NCI-H510A treated with DMSO at 0.1 percent for 48 hours (cell line): ENCODE measurements at places on chromosomes 1 and 21.
A peak's percentile ranks its signal among the peaks of the same experiment; 100 is the strongest.

DNA sequence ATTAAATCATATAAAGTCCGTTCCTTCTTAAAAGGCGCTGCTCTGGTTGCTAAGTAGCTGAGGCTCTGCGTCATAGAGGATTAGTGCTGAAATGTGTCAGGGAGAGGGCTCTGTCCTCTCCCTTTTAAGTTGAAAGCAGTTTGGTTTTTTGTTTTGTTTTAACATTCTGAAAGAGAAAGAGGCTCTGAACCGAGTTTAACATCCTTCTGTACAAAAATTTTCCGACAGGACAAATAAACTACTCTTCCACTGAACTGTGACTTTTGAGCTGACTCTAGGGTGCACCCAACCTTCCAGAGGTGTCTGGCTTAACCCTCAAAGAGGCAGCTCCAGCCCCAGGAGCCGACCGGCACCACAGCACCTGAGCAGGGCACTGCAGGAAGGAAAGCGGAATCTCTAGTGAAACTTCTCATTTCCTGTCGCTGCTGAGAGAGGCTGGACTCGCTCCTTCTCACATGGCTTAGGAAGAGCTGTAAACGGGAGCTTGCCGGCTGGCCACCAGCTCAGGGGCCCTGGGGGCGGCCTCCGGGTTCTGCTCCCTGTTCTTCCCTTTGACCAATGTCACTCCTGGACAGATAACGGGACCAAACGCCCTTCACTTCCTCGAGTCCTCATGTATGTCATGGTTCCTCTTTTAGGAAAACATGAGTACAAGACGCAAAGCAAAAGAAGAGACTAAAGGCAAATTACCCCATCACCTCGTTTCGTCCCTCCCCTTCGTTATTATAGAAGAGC lies 1.2 kb downstream of the VAV3 start:
- DNase-seq, result peak; percentile 37

DNA sequence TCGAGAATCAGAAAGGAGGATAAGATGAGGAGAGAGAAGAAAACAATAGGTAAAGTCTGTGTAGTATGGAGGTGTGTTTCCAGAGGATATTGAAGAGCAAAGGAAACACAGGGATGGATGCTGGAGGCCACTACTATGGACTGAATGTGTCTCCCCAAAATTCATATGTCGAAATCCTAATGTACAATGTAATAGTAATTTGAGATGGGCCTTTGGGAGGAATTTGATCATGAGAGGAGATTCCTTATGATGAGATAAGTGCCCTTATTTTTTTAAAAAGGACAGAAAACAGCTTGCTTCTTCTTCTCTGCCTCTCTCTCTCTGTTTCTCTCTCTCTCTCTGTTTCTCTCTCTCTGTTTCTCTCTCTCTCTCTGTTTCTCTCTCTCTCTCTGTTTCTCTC lies 602.2 kb upstream of the ADAMTS5 start:
- DNase-seq, result no peak

- no peak for DNase-seq
These were observed 100.0 kb upstream of the SLC44A3 start for GRCh38 chr1:94719926-94720793.

DNA sequence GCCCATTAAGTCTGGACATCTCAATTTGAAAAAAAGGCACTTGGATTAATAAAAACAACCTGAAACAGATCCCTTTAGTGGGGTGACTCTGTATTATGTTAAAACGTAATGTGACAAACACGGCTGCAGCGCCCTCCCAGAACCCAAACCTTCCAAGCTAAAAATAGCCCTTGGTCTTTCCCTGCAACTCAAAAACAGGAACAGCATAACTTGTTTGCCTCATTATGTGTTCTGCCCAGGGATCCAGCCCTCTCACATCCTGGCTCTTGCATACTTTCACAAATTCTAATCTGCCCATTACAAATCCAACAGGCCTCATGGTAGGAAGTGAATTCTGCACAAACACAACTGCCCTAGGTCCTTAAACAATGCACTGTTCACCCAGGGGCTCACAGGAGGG lies 94.7 kb upstream of the GADD45A start:
- DNase-seq, result no peak

DNA sequence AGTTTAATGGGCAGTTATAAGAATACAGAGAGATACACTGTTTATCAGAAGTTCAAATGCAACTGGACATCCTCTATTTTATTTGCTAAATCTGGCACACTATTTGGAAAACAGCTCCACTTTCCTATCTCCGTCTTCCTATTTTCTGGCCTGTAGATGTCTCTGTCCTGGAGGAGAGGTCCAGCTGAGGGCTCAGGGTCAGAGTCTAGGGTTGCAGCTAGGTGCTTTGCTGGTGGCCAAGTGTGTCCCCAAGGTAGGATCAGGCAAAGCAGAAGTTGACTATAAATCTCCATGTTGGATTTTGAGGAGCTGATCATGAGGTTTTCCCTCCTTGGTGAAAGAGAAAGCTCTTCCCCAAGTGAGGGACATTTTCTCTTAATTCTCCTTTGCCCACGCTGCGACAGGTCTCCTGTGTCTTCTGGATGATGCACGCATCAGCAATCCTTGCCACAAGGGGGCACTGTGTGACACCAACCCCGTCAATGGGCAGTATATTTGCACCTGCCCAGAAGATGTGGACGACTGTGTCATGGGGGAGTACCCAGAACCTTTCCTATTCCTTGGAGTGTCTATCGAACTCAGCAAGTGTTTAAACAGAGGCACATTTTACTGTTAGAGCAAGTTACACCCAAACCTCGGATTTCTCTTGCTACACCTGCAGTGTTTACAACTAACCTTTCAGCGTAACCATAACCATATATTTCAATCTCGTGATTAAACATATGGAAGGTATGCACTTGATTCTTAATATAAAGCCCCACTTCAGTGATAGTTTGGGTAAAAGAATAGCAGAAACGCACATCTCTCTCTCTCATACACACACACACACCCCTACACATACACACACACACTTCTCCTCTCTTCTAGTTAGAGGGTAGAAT lies 10.2 kb downstream of the ADAM30 start:
- DNase-seq, result peak; percentile 24

GRCh38 chr1:91120936-91121335 lies 99.1 kb upstream of the ZNF644 start:
- DNase-seq, result no peak

DNA sequence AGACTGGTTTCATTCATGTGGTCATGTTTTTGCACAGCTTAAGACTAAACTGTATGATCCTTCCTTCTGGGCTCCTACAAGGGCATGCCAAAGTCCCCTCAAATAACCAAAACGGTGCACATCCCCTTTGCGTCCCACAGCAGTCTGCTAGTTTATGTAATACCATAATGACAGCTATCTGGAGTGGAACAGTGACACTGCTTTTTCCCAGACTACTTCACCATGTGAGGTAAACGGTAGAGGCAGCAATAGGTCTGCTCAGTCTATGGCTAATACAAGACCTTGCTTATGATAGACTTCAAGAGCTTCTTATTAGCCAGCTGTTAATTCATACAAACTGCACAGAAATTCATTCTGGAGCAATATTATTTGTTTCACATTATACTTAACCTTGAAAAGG lies 395.5 kb downstream of the SMYD3 start:
- peak; percentile 17 for DNase-seq

DNA sequence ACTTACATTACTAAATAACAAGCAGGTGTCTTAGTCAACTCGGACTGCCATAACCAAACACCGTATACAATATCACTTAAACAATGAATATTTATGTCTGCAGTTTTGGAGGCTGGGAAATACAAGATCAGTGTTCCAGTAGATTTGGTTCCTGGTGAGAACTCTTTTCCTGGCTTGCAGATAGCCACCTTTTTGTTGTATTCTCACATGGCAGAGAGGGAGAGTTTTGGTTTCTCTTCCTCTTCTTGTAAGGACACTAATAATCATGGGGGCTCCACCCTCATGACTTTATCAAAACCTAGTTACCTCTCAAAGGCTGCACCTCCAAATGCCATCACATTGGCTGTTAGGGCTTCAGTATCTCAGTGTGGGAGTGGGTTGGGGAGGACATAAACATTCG lies 82.9 kb upstream of the CACYBP start:
- DNase-seq, result no peak

DNA sequence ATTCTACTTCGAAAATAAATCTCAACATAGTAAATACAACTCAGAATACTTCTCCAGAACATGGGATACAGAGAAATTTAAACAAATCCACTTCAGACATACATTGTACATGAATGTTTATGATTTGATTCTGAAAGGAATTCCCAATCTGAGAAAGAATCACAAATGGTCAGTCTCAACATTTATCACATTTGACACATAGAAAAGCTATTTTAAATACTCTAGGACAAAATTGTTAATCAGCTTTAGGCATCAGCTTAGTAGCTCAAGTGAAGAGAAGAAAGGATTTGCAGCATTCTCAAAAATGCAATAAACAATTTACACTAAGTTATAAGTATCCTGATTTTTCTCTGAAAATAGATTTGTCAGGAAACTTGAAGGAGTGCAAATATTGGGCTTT lies 184.8 kb downstream of the PTPRC start:
- DNase-seq, result no peak

GRCh38 chr1:88302843-88303486 lies 381.1 kb upstream of the PKN2 start:
- no peak for DNase-seq

DNA sequence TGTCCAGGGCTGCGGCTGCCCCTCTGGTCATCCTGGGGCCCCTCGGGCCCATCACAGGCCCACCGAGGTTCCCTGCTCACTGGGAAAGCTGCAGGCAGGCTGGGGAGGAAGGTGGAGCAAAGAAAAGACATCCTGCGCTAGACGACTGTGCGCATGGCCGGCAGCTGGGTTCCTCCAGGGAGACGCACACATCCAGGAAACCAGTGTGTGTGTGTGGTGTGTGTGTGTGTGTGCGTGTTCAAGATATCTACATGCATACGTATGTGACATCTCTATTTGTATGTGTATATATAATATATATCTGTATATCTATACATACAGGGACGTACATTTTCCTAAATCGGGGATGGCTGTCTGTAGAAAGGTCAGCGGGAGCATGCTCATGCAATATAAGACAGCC lies 63.7 kb downstream of the ACOT7 start:
- no peak for DNase-seq

DNA sequence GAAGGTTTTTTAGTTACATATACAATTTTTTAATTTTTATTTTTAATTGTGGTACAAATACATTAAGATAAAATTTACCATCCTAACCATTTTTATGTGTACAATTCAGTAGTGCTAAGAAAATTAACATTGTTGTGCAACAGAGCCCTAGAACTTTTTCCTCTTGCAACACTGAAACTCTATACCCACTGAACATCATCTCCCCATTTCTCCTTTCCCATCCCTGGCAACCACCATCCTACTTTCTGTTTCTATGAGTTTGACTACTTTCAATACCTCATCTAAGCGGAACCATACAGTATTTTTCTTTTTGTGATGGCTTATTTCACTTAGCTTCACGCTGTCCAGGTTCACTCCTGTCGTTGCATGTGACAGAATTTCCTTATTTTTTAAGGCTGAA lies 54.1 kb downstream of the PALMD start:
- no peak for DNase-seq

GRCh38 chr1:237279629-237280028 lies 237.6 kb downstream of the RYR2 start:
- no peak for DNase-seq

DNA sequence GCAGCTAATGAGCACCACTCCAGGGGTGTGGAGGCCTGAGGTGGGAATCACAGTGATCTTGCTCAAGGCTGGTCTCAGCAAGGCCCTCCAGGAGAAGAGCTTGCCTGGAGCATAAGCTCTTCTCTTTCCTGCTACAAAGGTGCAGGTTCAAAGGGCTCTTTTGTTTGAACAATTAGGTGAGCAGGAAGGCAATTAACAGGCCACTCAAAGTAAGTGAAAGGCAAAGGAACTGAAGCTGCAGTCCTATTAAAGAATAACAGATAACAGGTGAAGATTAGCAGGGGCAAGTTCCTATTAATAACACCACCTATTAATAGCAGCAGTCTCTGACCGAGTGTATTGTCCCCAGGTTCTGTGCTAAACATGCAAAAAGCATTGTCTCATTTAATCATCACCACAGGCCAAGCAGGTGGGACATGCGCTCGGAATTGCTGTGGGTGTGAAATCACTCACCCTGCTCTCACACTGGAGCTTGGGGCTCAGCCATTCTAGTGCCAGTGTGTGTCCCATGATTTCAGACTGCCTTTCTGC lies 113.8 kb downstream of the RHOU start:
- peak; percentile 39 for DNase-seq

- no peak for DNase-seq
These were observed 2.0 kb upstream of the TRNP1 start for GRCh38 chr1:26991310-26992116.

GRCh38 chr1:234975122-234975940 lies 153.3 kb downstream of the TOMM20 start:
- DNase-seq, result peak; percentile 99

DNA sequence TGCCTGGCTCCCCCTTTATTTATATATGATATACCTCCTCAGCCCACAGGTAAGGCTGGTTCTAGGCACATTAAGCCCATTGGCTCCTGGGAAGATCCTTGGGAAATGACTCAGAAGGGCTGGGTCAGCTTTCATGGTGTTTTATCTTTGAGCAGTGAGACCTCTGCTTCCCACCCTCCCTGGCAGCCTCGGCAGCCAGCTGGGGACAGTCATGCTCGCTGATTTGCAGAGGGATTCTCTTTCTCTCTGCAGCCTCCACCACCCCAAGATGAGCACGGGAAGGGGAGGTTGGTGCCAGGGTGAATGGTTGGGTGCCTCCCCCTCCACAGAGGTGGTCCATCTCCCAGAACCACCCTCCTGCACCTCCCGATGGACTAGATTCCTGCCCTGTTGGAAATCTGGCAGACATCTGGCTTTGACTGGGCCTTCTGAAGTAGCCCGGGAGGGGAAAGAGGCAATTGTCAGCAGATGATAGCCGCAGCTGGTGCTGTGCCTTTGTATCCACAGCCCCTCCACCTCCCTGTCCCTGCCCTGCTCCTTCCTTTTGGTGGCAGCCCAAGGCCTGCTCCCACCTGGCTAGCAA lies 24.6 kb downstream of the IER5 start:
- no peak for DNase-seq

DNA sequence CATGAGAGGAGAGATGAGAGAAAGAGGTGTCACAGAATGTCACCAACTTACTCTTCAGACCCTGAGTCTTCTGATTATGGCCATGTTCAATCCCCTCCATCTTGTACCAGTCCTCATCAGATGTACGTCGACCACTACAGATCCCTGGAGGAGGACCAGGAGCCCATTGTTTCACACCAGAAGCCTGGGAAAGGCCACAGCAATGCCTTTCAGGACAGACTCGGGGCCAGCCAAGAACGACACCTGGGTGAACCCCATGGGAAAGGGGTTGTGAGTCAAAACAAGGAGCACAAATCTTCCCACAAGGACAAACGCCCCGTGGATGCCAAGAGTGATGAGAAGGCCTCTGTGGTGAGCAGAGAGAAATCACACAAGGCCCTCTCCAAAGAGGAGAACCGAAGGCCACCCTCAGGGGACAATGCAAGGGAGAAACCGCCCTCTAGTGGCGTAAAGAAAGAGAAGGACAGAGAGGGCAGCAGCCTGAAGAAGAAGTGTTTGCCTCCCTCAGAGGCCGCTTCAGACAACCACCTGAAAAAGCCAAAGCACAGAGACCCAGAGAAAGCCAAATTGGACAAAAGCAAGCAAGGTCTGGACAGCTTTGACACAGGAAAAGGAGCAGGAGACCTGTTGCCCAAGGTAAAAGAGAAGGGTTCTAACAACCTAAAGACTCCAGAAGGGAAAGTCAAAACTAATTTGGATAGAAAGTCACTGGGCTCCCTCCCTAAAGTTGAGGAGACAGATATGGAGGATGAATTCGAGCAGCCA lies 8.0 kb downstream of the ELOA start:
- peak; percentile 32 for DNase-seq
